Vagina (tissue), 2 donors: ENCODE measurements at places on chromosomes 12 and 14.

GRCh38 chr12:122730215-122731014 lies at the start of gene HCAR1:
HCAR1 (minus strand) TSS chr12:122730844; CDS start chr12:122730339, 505 bp downstream.
- DNase-seq: no peak

DNA sequence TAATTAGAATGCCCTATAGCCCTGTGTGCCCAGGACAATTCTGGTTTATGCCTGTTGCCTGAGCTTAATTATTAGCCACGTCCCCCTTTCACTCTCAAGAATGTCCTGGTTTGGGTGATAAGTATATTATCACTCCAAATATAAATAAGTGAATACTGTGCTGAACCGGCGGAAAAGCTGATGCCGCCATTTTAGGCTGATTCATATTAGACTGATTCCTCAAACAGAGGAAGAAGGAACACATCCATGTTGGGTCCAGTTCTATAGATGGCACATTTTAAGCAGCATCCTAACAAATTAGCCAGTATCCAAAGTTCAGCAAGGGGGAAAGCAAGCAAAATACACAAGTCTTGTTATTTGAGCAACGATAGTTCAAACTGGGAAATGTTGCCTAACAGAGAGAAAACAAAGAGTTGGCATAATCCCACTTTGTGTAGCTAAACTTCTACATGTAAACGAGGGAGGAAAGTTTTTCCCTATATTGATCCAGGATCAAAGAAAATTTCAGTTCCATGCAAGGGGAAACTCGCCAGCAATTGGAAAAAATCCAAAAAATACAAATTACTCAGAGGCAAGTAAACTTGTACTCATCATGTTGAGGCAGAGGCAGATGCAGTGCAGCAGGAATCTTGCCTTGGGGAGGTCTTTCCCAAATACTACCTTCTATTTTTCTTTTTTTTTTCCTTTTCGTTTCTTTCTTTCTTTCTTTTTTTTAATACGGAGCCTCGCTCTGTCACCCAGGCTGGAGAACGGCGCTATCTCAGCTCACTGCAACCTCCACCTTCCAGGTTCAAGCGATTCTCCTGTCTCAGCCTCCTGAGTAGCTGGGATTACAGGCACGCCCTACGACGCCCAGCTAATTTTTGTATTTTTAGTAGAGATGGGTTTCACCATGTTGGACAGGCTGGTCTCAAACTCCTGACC lies 96.2 kb downstream of the ITPR2 start:
- no peak for DNase-seq

DNA sequence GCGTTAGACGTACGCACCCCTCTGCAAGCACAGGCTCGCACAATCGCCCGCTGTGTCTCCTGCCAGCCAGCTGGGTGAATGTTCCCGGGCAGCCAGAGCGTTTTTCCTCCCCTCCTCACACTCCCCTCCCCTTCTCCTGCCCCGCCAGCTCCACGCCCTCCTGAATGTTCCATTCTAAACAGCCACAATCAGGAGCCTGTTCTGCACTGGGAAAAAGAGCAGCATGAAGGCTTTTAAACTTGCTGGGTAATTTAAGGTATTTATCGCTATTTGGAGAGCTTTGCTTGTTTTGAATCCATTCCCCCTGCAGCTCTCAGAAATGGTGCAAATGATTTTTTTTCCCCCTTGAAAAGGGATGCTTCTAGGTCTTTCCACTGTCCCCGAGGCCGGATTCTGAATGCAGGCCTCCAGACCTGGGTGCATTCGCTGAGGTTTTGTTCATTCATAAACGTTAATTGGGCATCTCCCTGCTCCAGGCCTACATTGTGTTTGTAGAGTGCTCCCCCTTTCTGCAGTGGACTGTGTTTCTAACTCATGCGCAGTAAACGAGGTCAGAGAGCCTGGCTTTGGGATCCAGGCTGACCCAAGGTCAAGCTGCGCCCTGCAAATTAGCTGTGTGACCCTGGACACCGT lies 212.5 kb downstream of the CHST11 start:
- no peak for DNase-seq

DNA sequence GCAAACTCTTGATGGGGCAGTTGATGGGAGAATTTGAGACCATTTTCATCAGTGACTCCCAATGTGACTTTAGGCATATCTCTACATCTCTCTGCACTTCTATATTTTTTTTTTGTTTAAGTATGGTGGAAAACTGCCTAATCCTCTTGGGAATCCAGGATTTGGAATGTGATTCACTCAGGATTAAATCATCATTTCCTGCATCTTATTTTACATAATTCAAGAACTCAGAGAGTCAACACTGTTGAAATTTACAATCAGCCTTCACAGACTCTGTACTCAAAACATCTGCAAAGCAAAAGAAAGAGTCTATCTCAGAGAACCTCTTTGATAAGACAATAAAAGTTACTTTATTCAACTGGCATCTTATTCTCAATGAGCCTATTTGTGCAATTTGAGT lies 260.7 kb upstream of the NOS1 start:
- no peak for DNase-seq

GRCh38 chr14:55585854-55586253 lies 5.8 kb downstream of the KTN1 start:
- DNase-seq: no peak

- DNase-seq: no peak
These were observed at the start of gene ACOT4 for GRCh38 chr14:73591690-73592449. ACOT4 (plus strand) TSS chr14:73591873; CDS start chr14:73591960, 87 bp downstream.

- DNase-seq: no peak
These were observed 136.8 kb downstream of the IGF1 start for GRCh38 chr12:102343361-102344121.

GRCh38 chr12:42475106-42475505 lies 114.4 kb downstream of the PRICKLE1 start:
- DNase-seq: no peak

- DNase-seq: no peak
These were observed 99.2 kb downstream of the SLC15A4 start for GRCh38 chr12:128724468-128725046.

GRCh38 chr14:65239143-65239937 lies 137.0 kb upstream of the MAX start:
- no peak for DNase-seq

DNA sequence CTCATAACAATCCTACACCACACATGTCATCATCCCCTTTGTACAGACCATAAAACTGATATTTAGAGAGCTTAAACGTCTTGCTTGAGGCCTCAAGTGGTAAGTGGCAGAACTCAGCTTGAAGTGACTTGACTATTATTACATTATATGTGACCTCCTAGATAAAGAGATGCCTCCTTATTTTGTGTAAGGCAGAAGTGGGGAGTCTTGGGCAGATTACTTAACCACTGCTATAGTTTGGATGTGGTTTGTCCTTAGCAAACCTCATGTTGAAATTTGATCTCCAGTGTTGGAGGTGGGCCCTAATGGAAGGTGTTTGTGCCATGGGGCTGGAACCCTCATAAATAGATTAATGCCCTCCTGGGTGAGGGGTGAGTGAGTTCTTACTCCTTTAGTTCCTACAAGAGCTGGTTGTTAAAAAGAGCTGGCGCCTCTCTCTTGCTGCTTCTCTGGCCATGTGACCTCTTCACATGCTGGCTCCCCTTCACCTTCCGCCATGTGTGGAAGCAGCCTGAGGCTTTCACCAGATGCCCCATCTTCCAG lies 37.4 kb downstream of the RCOR1 start:
- no peak for DNase-seq

- DNase-seq: no peak
These were observed 265.7 kb downstream of the AKAP6 start for GRCh38 chr14:32594766-32595165.

DNA sequence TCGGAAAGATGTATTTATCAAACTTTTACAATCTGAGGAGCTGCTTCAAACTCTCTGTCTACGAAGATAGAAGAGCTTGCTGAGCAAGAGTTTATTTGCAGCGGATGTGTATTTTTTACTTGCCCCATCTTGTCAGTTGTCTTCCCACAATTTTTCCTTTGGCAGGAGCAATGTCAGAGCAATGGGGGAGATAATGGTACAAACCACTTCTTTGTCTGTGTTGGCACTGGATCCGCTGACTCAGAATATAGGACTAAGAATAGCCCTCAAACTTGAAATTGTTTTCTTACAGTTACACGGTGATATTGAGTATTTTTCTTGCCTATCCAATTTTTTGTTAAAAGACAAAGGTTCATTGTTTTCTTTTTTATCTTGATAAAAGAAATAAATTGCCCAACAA lies 27.6 kb downstream of the HELB start:
- DNase-seq: no peak

DNA sequence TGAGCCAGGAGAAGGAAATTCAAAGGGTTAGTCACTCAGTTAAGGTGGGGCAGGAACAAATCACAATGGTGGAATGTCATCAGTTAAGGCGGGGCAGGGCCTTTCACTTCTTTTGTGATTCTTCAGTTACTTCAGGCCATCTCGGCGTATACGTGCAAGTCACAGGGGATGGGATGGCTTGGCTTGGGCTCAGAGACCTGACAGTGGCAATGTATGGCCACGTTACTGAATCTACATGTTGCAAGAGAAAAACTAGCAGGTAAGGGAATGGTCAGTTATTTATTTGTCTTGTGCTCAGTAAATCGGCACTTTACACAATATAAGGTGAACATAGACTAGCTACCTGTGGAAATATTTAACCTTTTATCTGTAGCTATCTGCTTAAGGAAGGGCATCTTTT lies 11.9 kb downstream of the SLCO1B3 start:
- no peak for DNase-seq

GRCh38 chr12:12466157-12466556 lies 96.5 kb downstream of the DUSP16 start:
- no peak for DNase-seq

DNA sequence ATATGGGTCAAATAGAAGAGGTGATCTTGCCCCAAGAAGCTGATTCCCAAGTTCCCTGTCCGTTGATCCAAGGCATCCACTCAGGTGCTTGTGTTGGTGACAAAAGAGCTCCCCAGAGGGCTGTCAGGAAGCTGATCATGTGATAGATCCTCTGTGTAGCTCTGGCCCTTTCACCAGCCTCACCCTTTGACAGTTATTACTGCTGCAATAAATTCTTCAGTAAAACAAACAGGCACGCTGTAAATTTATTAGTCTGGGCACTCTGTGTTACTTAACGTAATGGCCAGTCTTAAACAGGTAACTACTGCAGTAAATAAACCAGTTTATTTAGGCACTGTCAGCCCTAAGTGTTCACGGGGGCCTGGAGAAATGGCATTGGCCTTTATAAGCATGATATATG lies 473.9 kb downstream of the BCL11B start:
- no peak for DNase-seq

DNA sequence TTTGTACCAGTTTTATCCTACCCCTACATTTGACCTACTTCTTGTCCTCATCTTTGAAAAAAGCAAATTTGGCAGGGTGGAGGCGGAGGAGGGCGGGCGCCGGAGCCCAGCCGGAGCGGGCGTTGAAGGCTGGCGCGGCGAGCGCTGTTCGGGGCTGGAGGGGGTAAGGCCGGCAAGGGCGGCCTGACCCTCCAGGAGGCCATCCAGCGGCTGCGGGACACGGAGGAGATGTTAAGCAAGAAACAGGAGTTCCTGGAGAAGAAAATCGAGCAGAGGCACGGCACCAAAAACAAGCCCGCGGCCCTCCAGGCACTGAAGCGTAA lies 27.2 kb downstream of the FBXO34 start:
- no peak for DNase-seq

DNA sequence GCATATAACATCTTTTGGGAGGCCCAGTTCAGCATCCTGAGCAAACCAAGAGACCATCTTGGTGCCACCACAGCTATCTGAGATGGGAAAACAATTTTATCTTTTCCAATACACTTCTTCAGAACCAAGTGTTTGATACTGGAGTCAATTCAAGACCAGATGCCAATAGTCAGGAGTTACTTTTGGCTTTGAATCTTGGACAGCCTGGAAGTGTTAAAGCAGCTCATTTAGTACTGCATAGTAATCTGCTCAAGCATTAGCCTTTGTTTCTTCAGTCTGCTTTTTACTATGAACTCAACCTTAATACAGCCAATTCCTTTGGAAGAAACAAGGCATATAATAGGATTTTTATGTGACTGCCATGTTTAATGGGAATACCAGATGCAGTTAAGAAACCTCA lies 81.9 kb upstream of the TSPAN8 start:
- DNase-seq: no peak

DNA sequence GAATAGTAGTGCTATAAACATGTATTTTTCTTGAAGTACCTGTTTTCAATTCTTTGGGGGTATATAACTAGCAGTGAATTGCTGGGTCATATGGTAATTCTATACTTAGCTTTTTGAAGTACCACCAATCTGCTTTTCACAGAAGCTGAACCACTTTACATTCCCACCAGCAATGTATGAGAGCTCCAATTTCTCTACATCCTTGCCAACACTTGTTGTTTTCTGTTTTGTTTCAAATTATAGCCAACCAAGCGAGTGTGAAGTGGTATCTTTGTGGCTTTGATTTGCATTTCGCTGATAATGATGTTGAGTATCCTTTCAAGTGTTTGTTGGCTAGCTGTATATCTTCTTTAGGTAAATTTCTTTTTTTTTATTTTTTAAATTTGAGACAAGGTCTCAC lies 95.7 kb downstream of the PAPLN start:
- DNase-seq: no peak

DNA sequence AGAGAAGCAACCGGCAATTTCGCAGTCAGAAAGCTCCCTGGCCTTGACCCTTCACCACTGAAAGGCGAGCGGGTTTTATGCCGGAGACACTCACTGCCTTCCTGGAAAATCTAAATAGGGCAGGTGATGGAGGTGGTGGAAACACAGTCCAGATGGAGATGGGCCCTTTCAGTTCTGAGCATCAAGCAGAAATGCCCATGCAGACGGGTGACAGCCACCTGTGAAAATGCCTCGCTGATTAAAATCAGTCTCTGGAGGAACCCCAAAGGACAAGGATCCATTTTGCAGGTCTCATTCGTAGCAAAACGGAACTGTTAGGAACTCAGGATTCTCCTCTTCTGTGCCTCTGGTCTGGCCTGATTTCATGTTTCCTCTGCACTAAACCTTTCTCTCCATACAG lies 74.2 kb downstream of the FZD10 start:
- DNase-seq: no peak

GRCh38 chr14:20418501-20418909 lies 5.2 kb upstream of the TEP1 start:
- DNase-seq: no peak

DNA sequence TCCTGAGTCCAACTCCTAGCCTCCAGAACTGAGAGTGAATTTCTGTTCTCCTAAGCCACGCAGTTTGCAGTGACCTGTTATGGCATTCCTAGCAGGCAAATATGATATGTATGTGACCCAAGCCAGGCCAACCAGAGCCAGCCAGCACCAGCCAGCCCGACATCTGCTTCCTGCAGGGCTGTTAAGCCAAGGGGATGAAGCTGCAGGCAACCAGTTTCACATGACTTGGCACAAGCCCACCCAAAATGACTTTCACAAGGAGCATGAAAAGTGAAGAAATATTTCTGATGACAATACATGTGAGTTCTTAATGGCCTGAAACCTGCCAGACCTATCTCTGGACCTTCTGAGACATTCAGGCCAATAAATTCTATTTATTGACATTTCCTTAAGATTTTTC lies 68.1 kb downstream of the ITPK1 start:
- no peak for DNase-seq

- DNase-seq: no peak
These were observed 190.1 kb downstream of the TTC8 start for GRCh38 chr14:89014569-89014850.

GRCh38 chr14:62445570-62445969 lies 599.7 kb downstream of the KCNH5 start:
- DNase-seq: no peak
